ENCODE measurements at places on chromosomes 5 and 9.

GRCh38 chr5:160385496-160385895, 14.4 kb downstream of the FAM200C start:
- DNase-seq = no peak

DNA sequence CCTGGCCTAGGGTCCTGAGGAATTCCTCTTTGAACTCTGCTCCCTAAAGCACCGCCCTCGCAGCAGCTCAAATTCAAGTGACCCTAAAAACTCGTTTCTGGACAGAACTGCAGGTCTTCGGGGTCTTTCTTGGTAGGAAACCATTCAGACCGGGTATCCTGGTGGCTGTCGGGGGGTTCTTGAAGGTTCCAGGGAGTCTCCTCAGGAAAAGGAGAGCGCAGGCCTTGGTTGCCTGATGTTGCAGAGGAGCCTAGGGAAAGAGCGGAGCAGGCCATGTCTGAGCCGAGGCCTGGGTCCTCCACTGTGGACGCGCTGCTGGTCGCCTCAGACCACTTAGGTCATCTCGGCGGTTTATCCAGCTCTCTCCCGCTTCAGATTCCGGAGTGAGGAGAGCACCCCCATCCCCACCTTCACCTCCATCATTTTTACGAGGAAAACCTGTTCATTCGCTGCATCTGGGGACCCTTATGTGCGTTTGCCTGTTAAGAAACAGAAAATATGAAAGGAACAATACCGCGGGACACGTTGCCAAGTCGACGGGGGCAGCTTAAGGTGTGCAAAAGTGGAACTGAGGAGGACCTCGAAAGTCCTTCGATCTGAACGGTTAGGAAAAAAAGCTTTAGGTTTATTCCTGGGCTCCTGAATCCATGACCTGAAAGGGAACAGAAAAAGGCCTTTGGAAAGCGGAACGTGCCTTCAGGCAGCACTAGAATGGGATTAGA, 299.4 kb downstream of the PARP8 start:
- no peak for DNase-seq

DNA sequence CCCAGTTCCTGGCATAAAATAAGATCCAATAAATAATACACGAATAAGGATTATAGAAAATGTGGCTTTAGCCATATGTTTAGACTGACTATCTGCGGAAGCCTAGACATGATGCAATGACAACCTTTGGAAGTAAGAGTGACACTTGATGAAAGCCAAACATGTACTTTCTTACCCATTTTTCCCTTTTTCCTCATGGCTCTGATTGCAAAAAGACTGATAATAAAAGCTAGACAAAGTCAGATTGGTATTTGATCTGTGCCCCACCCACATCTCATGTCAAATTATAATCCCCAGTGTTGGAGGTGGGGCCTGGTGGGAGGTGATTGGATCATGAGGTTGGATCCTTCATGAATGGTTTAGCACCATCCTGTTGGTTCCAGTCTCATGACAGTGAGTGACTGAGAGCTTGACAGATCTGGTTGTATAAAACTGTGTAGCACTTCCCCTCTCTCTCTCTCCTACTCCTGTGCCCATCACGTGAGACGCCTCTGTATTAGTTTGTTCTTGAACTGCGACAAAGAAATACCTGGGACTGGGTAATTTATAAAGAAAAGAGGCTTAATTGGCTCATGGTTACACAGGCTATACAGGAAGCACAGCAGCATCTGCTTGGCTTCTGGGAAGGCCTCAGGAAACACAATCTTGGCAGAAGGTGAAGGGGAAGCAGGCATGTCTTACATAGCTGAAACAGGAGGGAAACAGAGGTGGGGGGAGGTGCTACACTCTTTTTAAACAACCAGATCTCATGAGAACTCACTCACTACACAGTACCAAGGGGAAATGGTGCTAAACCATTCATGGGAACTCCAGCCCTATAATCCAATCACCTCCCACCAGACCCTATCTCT, 243.4 kb upstream of the PIK3R1 start:
- no peak for DNase-seq

GRCh38 chr5:65014769-65015168, 246.0 kb downstream of the CWC27 start:
- no peak for DNase-seq

GRCh38 chr5:175772747-175773533, 98.4 kb upstream of the CPLX2 start:
- DNase-seq = no peak
